ENCODE measurements at places on chromosomes 4 and X.

DNA sequence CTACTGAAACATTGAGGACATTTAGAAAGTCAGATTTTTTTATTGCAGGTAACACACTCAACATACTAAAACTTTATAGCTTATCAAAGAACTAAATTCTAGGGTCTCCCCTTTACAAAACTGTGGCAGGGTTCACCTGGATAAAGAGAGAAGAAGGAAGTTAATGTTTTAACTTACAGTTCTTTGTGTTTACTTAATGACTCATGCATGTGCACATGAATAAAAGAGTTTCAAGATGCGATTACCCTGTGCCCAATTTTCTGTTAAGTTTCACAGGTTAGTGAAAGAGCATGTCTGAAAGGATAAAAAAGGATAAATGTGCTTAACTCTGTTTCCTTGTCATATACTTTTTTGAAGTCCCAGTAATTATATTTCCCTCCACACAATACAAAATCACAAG lies 16.8 kb downstream of the DCAF8L1 start:
- DNase-seq, result no peak

GRCh38 chrX:134548257-134549201 lies 88.6 kb downstream of the HPRT1 start:
- no peak for DNase-seq

DNA sequence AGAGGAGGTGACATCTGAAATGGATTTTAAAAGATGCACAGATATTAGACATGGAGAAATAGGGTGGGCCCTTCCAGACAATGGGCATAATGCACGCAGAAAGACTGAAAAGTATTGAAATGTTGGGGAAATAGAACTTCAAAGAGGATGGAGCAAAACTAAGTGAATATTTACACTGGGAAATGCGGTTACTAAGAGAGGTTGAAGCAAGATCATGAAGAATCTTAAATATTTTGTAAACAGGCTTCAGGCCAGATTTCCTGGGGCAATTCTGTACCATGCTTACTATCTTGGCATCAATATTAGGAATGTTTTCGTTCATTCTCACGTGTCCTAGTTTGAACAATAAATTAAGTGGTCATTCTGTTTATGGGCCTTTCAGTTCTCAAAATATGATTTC lies 216.3 kb downstream of the ADAMTS3 start:
- no peak for DNase-seq

DNA sequence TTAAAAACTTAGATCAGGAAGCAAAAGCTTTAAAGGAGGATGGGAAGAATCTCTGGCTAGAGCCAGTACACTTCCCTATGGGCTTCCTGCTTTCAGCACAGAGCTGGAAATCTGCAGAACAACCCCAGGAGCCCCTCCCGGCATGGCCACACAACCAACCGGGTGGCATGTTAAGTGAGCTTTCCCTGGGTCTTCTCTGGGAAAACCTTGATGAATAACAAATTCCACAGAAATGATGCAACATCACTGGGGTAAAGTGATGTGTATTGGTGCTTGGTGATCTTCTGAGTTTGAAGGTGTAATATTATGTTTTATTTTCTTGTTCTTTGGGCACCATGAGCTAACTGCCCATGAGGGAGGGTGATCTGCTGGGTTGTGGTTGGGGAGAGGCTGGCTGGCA lies 22.1 kb downstream of the NHS start:
- DNase-seq, result no peak

- no peak for DNase-seq
These were observed 289.8 kb downstream of the ARHGAP10 start for GRCh38 chr4:148021686-148022085.

GRCh38 chr4:40962551-40963180 lies 212.9 kb downstream of the NSUN7 start:
- DNase-seq, result no peak

GRCh38 chrX:68947882-68948605 lies 119.2 kb downstream of the EFNB1 start:
- no peak for DNase-seq

GRCh38 chr4:38119668-38120385 lies 159.6 kb downstream of the PTTG2 start:
- no peak for DNase-seq

DNA sequence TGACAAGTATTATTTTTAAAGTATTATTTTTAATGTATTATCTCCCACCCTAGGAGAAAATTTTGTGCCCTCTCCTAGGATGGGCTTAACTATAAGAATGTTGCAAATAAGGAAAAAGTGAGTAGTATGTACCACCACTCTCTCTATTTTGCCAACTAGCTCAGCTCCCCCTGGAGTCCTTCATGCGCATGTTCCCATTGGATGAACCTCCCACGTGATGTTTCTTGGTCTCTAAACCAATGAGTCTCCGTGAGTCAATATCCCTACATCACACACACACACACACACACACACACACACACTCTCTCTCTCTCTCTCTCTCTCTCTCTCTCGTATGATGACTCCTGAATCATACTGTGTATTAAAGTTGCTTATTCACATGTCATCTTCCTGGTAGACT lies 129.7 kb upstream of the ZFP42 start:
- no peak for DNase-seq

DNA sequence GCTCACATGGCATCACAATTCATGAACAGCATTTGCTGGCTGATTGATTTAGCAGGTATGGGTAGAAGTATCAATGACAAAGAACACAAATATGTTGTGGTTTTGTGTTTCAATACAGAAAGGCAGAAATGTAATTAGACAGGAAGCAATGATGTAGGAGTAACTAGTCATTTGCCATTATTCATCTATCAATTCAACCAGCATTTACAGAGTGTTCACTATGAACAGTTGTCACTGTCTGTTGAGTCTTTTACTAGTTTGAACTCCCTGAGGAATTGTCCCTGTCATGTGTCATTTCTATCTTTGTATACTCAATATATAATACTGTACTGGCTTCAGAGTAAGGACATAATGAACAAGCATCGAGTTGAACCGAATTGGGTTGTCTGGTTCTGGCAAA lies 51.5 kb upstream of the ARHGAP24 start:
- no peak for DNase-seq

DNA sequence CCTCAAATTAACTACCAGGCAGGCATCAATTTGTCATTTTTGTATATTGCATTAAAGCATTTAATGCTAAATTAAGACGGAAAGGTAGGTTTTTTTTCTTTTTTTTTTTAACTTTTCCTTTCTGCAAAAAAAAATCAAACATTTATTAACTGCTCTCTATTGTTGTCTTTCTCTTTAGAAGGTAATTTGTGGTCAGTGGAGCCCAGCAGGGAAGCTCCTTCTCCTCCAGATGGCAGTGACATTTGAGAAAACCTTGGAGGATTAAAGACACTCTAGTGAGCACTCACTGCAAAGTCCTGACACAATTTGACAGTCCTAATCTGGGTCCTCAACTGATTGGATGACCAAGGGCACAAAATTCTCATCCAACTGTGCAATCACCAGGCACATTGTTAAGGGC lies 102.4 kb downstream of the SLIT2 start:
- DNase-seq, result peak; percentile 48

DNA sequence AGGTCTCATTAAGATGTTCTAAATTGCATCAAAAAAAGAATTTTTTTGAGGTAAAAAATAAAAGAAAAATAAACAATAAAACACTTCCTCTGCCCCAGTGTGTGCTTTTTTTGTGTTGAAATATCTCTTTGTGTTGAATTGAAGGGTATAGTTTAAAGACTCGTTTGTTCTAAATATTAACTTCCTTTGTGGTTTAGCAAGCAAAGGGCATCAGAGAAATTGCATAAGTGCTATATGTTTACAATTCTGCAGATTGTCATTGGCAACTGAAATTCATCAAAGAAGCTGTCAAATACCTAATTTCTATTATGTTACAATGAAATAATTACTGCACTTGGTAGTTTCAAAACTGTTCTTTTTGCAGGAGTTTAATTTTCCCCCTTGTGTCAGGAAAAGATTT lies 260.5 kb downstream of the DKK2 start:
- no peak for DNase-seq

- DNase-seq, result no peak
These were observed 90.7 kb downstream of the PALLD start for GRCh38 chr4:168587411-168588125.

DNA sequence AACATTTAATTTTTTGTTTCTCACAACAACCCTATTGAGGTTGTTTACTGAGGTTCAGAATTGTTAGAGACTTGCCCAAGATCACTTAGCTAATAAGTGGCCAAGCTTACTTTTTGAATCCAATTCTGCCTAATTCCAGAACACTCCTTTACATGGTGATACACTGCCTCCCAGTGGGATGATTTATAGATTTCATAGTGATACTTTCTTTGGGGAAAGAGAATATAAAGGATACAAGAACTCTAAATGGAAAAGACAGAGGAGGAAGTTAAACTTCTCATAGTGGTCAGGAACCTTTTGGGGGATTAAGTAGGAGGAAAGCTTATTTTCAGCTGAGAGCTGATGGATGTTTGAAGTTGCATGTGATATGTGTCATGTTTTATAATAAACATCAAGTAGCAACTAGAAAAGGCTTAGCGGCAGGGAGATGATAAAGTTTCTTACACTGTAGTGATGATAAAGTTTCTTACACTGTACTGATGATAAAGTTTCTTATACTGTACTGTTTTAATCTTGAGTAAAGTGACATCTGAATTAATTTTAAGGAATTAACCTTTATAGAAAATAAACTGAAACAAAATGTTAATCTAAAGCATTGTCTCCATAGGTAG lies 15.3 kb downstream of the STAG2 start:
- no peak for DNase-seq

DNA sequence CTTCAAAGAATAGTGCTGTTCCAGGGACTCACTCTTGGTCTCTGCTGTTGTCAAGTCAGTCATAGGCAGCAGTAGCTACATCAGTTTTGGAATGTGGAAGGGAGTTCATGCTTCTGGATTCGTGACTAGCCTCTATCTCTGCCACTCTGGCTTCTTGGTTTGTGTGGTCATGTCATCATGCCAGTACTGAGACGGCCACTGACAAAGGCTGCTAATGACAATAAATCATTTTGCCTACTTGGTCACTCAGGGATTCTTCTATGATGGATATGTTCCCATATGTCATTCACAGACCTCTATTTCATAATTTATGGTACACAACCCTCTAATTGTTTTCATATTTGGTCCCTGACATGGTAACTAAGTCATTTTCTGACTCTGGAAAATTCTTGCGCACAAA lies 450.8 kb upstream of the BOD1L1 start:
- DNase-seq, result no peak

Measured in neuronal stem cell (in vitro differentiated cells).